ENCODE measurements at places on chromosomes 12 and 14.

GRCh38 chr12:113276306-113276705 is 55.0 kb downstream of the TPCN1 start:
- DNase-seq: no peak

DNA sequence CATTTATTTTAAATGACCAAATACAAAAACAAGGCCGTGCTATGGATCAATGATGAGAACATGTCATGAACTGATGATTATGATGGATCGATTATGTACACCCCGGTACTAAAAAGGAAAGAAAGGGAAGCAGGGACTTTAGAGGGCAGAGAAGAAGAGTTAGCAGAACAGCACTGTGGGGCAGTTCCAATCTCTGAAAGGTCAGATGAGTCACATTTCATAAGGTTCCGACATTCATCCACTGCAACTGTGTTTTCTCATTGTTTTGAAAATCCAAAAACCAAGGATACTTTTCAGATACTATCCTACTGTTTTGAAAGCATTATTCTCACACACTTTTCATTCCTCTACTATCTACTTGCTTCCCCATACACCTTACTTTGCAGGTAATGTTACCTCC is 169.3 kb downstream of the STXBP6 start:
- DNase-seq: no peak

GRCh38 chr12:12941450-12942350 is 10.3 kb downstream of the GPRC5D start:
- DNase-seq: no peak

GRCh38 chr12:124679533-124680371 is 112.3 kb upstream of the NCOR2 start:
- DNase-seq: no peak

GRCh38 chr12:110861729-110862128 is 14.9 kb downstream of the CCDC63 start:
- DNase-seq: no peak

GRCh38 chr12:96260231-96260630 is 66.1 kb downstream of the ELK3 start:
- DNase-seq: no peak

DNA sequence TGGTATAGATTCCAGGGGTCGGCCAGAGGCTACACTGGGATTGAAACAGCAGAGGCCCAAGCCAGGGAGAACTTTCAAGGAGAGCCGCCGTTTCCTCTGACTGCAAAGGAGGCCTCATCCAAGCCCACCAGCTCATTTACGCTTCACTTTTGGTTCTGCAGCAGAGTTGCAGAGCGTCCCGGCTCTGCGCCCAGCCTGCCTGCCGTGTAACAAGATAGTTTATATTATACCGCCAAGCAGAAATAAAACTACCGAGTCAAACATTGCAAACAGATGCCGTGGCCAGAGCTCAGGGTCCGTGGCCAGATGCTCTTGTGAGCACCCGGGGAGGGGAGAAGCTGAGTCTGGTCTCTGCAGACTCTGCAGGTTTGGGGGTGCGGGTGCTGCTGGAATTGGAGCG is 60.7 kb upstream of the TBX3 start:
- DNase-seq: no peak

DNA sequence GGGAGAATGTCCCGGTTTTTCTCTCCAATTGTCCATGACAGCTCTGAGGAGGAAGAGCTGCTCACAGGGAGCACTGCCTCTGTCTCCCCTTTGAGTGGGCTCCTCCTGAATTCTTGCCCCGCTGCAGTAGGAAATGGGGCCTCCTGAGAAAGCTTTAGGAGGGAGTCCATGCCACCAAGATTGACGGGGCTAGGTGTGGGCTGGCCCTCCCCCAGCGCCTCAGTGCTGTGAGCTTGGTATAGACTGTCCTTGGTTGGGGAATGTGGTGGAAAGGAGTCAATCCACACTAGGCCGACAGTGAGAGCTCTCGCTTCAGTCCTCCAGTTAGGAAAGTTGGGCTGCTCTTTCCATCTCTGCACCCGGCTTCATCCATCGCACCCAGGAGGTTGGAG is 23.4 kb upstream of the CTDSP2 start:
- DNase-seq: no peak

DNA sequence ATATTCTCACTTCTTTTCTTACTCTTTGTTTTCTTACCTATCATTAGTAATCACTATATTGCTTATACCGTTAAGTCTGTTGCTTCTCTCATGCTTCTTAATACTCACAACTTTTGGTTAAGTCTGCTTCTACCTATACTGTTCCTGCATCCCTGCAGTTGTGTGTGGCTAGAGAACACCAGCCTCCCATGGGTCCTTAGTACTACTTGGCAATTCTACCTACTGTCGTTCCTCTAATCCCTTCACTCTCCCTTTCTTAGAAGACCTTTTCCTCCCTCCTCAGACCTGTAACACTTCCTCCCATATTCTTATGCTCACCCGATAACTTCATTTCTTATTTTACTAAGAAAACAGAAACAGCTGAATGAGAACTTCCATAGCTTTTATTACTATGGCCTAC is 29.3 kb downstream of the CNOT2 start:
- no peak for DNase-seq

DNA sequence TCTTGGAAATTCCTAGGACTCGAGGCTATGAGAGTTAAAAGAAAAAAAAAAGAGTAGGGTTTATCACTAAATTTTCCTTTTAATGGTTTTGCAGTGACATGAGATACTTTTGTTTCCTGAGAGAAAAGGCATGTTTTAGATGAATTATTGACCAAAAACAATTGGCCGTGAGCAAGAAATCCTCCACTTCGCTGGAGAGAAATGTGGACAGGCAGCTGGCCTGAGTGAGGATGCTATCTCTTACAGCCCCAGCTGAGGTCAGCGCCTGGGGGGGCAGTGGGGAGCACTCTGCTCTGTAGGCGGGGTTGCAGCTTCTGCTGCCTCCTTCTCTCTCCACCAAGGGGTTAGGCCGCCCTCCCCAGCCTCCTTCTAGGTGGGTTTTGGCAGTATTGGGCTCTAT is 54.7 kb downstream of the PRIMA1 start:
- DNase-seq: no peak

DNA sequence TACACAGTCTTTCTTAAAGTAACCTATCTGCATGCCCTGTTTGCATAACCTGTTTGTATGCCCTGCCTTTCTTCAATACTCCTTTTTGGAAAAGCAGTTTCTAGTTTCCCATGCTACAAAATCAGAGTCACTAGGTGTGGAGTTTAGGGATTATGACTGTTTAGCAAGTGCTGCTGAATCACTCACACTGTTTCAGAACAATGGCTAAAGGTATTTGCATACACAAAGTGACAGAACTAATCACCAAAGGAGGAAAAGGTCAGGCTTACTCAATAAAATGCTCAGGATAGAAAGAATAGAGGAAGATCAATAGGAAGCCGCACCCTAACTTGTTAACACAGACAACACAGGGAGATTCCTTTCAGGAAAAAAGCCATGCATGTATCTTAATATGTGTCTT is 19.4 kb downstream of the EGLN3 start:
- DNase-seq: no peak

- DNase-seq: no peak
These were observed 151.3 kb downstream of the BCL11B start for GRCh38 chr14:99120526-99121318.

Measured in activated naive CD4-positive, alpha-beta T cell treated with Interleukin-2 at 50 U/mL for 16 hours (primary cell).